ENCODE measurements at places on chromosomes 3 and 15.

- no peaks in the 10 kb centered on the region for H3K36me3 ChIP-seq
- no peaks in the 10 kb centered on the region for H3K27me3 ChIP-seq
- DNase-seq, result no peak
- H3K27ac ChIP-seq, result no peak overlapping the region
- H3K4me3 ChIP-seq, result no peak overlapping the region
- H3K4me1 ChIP-seq, result no peaks in the 10 kb centered on the region
Measured at GRCh38 chr3:99586701-99587100, 51.7 kb upstream of the COL8A1 start.

- DNase-seq, result no peak
- no peak overlapping the region for H3K4me3 ChIP-seq
- no peaks in the 10 kb centered on the region for H3K4me1 ChIP-seq
- H3K27ac ChIP-seq, result no peak overlapping the region
Measured at GRCh38 chr3:140536926-140537726, 140.7 kb upstream of the TRIM42 start.

DNA sequence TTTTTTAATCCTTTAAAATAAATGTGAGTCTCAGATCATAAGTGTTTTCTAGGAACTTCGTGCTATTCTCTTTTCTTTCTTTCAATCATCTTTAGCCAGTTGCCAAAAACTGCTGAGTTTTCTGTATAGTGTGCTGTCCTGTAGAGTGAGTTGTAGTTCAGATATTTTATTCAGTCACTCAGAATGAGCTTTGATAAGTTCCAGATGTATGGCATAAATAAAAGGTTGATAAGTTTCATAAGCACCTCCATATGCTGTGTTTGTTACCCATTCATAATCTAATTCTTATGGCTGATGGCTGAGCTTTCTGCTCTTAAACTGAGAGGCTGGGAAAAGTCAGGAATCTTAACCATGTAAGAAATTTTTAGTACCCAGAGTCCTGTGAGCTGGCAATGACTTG, 59.3 kb upstream of the COL6A6 start:
- no peak overlapping the region for H3K4me3 ChIP-seq
- no peaks in the 10 kb centered on the region for H3K27me3 ChIP-seq
- DNase-seq, result no peak

DNA sequence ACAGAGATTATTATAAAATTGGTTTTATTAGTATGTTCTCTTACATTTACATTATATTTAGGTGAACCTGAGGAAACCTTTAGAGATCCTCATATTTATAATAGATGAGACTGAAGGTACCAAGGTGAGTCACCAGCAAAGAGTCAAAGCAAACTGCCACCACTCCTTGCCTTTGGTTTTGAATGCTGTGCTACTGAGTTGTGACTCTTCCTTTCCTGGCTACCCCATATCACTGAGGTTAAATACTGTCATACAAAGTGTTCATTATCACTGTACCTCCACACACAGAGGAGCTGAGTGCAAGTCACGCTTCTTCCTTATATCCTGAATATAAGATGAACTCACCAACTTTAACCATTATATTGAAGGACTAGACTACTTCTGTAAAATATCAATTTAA, 168.2 kb downstream of the CBLB start:
- no peak overlapping the region for H3K4me3 ChIP-seq
- H3K27ac ChIP-seq, result no peak overlapping the region
- no peaks in the 10 kb centered on the region for H3K36me3 ChIP-seq
- H3K27me3 ChIP-seq, result no peaks in the 10 kb centered on the region
- H3K4me1 ChIP-seq, result no peaks in the 10 kb centered on the region

- no peaks in the 10 kb centered on the region for H3K4me1 ChIP-seq
- DNase-seq, result no peak
- no peaks in the 10 kb centered on the region for H3K27me3 ChIP-seq
- H3K4me3 ChIP-seq, result no peak overlapping the region
Measured at GRCh38 chr15:47663101-47663500, 54.2 kb upstream of the SEMA6D start.

GRCh38 chr15:91278951-91279350, 178.9 kb downstream of the SV2B start:
- H3K27ac ChIP-seq, result no peak overlapping the region
- no peaks in the 10 kb centered on the region for H3K36me3 ChIP-seq
- H3K4me1 ChIP-seq, result no peaks in the 10 kb centered on the region
- no peak overlapping the region for H3K4me3 ChIP-seq
- DNase-seq, result no peak
- no peaks in the 10 kb centered on the region for H3K27me3 ChIP-seq

DNA sequence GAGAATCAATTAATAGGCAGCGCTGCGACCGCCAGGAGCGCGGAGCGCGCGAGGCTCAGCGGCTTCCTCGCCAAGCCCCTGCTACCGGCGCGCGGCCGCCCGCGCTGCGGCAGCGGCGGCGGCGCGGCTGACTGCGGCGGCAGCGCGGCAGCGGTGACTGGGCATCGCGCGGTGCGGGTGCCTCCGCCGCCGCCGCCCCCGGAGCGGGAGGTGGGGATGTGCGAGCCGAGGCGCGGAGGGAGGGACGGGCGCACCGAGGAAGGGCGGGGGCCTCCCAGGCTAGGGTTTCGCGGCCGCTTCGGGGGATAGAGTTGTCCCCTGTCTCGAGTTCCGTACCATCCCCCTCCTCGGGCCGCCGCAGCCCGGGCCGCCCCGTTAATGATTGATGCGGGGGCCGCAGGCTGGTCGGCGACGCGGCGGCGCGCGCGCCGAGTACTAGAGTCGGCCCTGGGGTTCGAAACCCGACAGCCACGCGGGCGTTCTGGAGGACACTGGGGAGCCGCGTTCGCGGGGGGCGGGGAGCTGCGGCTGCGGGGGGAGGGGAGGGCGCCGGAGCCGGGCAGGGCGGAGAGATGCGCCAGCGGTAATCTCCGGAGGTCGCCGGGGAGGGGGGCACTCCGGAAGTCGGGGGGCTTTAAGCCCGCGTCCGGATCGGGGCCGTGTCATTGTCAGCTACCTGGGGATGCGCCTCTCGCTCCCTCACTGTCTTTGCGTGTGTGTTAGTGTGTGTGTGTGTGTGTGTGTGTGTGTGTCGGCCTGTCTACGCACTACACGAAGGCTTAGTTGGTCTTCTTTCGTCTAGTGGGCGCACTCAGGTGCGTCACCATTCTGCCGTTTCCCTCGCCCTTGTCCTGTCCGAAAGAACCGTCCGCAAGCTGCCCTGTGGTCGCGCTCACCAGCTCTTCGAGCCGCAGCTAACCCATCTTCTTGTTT, at the start of gene PAQR9:
PAQR9 (minus strand) TSS at position 159 of the 933 bp plus-strand sequence. CDS start 338 bp downstream, outside the sequence.
- H3K4me3 ChIP-seq, result peak within 1 kb of the TSS; percentile 35
- H3K27me3 ChIP-seq, result no peaks in the 10 kb centered on the region

GRCh38 chr3:99947356-99947755, 129.7 kb downstream of the CMSS1 start:
- DNase-seq, result no peak
- no peaks in the 10 kb centered on the region for H3K36me3 ChIP-seq
- no peak overlapping the region for H3K27ac ChIP-seq
- no peak overlapping the region for H3K4me3 ChIP-seq
- peaks cover 27% of the 10 kb centered on the region for H3K4me1 ChIP-seq

Measured in tibial nerve (tissue), 4 donors.